ENCODE measurements at places on chromosomes 2 and 18.

- no peak for DNase-seq
Measured at GRCh38 chr18:3230401-3231334, 10.9 kb upstream of the MYOM1 start.

GRCh38 chr2:120754067-120754960 is 18.6 kb downstream of the GLI2 start:
- DNase-seq = no peak

DNA sequence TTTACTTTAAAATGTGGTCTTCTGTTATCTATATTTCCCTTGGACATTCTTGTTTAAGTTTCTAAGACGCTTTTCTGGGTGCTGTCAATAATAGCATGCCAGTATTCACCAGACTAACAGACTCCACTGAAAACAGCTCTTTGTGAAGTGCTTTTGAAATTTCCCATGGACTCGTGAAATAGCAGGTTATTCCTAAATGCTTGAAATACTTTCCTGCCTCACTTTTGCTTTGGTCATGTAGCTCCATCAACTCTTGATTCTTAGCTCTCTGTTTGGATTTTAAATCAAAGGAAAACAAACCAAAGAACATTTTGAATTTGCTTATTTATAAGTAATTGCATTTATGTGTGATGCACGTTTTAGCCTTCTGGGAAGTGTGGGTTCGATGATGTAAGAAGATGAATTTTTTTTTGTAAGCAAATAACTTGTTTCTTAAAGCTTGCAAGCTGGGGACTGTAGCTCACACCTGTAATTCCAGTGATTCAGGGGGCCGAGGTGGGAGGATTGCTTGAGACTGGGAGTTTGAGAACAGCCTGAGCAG is 147.8 kb downstream of the WDSUB1 start:
- no peak for DNase-seq

- no peak for DNase-seq
Measured at GRCh38 chr18:78576967-78577366, 402.7 kb upstream of the SALL3 start.

- DNase-seq = no peak
Measured at GRCh38 chr2:232487385-232488096, at the start of gene ECEL1. TSS of gene ECEL1 (minus strand) at chr2:232487834. CDS start at chr2:232486653, 1,181 bp downstream.

DNA sequence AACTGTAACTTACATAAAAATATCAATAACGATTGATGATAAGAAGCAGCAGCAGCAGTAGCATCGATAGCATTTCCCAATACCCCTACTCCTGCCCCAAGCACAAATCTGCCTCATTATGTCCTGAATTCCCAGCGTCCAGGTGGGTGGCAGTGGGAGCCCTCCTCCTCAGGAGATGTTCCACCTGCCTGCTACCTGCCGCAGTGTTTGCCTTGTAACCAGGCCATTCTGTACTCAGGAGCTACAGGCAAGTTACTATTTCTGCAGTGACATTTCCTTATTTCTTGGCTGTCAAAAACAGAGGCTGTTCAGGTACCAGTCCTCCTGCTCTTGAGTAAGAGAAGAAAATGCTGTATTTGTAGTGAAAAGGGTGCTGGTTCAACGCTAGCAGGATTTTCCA is 236.4 kb downstream of the CNTNAP5 start:
- no peak for DNase-seq

GRCh38 chr2:84278386-84278785 is 180.7 kb downstream of the SUCLG1 start:
- DNase-seq = no peak

- DNase-seq = no peak
Measured at GRCh38 chr2:240416821-240417220, 18.6 kb upstream of the GPC1 start.

- no peak for DNase-seq
Measured at GRCh38 chr2:190858817-190859216, 21.8 kb upstream of the GLS start.

DNA sequence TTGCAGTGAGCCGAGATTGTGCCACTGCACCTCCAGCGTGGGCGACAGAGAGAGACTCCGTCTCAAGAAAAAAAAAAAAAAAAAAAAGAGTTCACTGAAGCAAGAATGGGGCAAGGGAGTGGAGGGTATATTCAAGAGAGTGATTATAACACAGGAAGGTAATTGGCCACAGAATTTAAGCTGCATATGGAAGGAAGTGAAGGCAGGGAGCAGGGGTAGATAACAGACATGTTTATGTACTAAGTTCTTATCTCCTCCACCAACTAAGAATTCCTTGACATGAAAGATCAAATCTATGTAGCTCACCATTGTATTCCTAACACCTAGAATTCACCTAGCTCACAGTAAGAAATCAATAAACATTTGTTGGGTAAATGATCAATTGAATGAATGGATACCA is 37.3 kb downstream of the GKN2 start:
- no peak for DNase-seq

- DNase-seq = no peak
Measured at GRCh38 chr2:122867941-122868340, 1112.5 kb downstream of the TSN start.

GRCh38 chr18:23916338-23916737 is 98.2 kb upstream of the TTC39C start:
- no peak for DNase-seq

- DNase-seq = no peak
Measured at GRCh38 chr2:11242542-11243174, 87.4 kb downstream of the SLC66A3 start.

GRCh38 chr2:200104015-200104414 is 148.6 kb downstream of the MAIP1 start:
- no peak for DNase-seq

DNA sequence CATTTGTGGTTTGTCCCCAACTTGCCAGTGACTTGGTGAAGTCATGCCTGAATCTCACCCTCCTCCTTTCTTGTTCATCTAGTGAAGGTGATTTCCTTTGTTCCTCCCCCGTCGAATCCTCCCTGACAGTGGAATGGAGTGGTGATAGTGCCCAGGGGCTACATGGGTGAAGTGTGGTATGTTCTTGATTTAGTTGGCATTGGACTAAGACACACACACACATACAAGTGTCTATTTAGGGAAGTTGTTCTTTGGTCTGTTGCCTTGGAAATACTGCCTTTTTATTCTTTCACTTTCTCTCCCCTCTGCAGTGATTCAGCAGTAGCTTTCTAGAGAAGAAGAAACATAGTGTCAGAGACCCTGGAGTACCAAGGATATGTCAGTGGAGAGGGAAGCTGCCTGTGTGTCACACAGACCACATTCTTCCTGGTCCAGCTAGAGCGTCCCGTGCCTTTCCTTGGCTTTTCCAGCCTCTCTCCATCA is 10.9 kb downstream of the INPP4A start:
- no peak for DNase-seq

- no peak for DNase-seq
Measured at GRCh38 chr18:486929-487740, 13.4 kb downstream of the COLEC12 start.

DNA sequence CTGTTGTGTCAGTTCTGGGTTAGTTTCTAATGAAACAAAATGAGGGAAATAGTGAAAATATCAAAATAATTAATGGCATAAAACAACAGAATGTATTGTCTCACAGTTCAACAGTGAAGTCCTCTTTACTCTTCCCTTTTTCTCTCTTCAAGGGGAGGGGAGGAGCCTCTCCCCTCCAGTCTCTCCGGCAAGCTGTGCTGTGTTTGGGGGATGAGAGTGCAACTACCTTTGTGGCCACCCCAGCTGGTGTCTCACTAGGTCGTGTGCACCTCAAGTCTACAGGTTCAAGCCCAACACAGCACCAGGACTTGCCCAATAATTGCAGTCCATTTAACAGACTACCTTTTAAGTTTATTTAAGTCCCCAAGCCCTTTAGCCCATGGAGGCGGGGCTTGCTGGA is 271.7 kb upstream of the DOK6 start:
- DNase-seq = no peak

- DNase-seq = no peak
Measured at GRCh38 chr2:240404174-240404852, 31.1 kb upstream of the GPC1 start.

- DNase-seq = peak; percentile 43
Measured at GRCh38 chr18:77131652-77132368, 773 bp downstream of the MBP start.

DNA sequence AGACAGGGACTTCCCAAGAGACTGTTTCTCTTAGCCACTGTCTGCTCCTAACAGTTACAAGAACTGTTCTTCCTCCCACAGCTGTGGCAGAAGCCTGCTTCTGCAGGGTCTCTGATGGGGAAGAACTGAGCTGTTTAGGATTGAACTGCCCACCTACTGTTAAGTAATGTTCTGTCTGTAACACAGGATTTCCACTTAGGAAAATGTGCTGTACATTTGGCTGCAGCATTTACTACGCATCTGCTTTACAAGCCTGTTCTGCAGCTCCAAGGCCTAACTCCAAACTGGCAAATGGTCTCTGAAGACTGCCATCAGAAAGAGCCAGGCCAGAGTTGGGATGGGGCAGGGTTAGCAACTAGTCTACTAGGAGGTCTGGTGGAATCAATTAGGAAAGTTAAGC is 87.8 kb upstream of the UPP2 start:
- DNase-seq = no peak

GRCh38 chr2:217868911-217869334 is 133.9 kb downstream of the TNS1 start:
- DNase-seq = no peak

GRCh38 chr2:45119038-45119437 is 109.8 kb upstream of the SIX2 start:
- DNase-seq = no peak

GRCh38 chr2:176763130-176763529 is 449.5 kb upstream of the HNRNPA3 start:
- DNase-seq = no peak

- no peak for DNase-seq
Measured at GRCh38 chr18:62332964-62333695, 8.0 kb downstream of the TNFRSF11A start.

DNA sequence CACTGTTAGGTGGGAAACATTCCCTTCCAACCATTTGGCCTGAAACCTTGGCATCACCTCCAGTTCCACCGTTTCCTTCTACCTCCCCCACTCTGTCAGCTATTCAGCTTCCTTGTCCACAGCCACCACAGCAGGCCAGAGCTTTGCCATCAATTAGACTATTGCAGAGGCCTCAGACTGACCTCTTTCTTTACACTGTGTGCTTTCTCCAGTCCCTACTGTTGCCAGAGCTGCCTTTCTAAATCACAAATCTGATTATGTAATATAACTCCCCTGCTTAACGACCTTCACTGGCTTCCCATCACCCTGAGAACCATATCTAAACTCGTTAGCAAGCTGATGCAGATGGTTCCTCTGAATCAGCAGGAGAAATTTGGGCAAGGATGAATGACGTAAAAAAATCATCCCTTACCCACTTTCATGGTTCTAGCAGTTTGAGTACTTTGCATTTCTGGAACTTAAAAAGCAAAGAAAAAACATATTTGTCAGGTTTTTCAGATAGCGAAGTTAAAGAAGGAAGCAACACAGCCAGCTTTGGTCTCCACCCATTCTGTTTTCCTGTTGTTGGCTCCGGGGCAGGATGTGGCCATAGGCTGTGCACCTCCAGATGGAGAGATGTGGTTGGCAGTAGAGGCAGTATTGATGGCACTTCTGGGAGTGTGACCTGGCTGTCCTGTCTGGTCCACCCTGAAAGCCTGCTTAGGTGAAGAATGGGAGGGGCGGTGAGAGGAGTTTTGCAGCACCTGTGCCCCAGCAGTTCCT is 422.1 kb downstream of the PARD3B start:
- DNase-seq = no peak

- DNase-seq = no peak
Measured at GRCh38 chr2:205954707-205955106, 131.3 kb downstream of the INO80D start.

- no peak for DNase-seq
Measured at GRCh38 chr18:7532942-7533341, 34.2 kb upstream of the PTPRM start.

- DNase-seq = no peak
Measured at GRCh38 chr2:20487392-20488174, 40.7 kb downstream of the RHOB start.

GRCh38 chr2:160429248-160430000 is 64.2 kb downstream of the RBMS1 start:
- peak; percentile 51 for DNase-seq

GRCh38 chr18:76145521-76146376 is 349.3 kb downstream of the ZNF516 start:
- no peak for DNase-seq

DNA sequence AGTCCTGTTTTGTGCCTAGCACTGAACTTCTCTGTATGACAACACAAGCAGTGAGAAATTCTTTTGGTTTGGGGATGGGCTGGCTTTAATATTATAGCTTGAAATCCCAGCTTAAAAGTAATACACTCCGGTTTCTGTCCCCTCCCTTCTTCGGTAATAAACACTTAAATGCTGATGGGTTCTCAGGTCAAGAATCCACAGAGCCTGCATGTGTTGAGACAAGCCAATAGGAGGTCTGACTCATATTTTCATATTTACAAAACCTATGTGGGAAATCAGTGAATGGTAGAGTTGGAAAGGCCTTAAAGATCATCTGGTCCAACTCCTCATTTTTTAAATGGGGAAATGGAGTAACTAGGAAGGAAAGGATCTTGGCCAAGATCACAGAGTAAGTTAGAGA is 47.5 kb downstream of the VSNL1 start:
- DNase-seq = no peak

DNA sequence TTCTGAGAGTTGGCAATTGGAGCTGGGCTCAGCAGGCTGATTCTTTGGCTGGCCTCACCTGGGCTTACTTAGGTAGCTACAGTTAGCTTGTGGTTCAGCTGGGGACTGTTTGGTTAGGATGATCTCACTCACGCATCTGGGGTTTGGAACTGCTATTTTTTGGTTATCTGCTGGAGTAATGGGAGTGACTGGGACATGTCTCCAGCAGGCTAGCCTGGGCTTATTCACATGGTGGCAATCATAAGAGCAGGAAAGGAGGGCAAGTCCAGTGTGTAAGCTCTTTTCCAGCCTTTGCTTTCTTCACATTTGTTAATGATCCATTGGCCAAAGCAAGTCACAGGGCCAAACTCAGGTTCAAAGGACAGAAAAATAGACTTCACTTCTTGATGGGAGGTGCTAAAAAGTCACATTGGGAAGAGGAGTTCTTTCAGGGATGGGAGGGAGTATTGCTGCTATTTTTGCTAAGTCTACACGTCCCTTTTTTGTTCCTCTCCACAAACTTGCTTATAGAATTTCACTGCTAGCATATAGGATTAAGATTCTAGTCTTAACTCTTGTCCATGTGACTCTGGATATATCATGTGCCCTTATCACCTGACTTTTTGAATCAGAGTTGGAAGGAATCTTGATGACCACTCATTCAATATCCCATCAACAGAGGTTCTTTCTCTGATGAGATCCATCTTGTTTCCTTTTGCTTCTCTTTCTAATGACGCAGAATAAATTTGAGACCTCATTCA is 174.0 kb downstream of the ZFP36L2 start:
- DNase-seq = no peak

DNA sequence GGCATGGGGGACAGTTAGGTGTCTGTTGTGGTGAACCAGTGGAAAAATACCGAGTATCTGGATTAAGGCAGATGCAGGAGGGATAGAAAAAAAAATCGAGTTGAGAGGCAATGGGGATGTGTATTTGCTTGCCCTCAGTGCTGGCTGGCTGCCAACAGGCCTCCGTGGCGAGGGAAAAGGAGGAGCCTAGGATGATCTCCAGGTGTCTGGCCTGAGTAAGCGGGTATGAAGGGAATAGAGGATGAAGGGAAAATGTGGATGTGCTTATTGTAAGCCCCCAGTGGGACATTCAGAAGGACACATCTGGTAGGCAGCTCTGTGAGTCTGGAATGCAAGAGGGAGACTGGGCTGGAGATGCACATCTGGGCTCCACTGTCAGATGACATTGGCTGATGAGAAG is 22.8 kb downstream of the KCNS3 start:
- peak; percentile 77 for DNase-seq
